ENCODE measurements at places on chromosomes 11 and 22. TPM values are rescaled to one million over a fixed set of nuclear protein-coding genes. Genes with fewer than 3 reads are reported as not detected.

DNA sequence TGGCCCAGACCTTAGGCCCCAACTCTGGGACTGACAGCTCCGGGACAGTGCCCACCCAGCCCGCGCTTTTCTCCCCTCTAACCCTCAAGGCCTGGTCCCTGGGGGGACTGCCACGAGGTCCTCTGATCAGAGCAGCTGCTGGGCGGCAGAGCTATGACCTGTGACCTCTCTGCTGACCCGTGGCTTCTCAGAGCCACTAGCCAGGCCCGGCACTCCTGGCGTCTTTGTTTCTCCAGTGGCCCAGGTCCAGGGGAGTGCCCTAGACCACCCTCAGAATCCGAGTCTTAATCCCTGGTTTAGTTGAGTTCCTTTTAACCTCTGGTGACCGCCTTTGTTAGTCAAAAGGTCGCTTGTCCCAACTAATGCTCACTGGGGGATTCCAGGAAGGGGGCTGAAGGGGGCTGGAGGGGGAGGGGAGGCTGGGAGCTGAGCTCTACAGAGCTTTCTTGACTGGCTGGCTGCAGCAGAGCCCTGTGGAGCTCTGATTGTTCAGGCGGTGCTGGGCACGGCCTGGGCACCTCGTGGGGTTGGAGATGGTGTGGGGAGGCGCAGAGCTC is 1.2 kb downstream of the FBLN1 start:
- DNase-seq = no peak

DNA sequence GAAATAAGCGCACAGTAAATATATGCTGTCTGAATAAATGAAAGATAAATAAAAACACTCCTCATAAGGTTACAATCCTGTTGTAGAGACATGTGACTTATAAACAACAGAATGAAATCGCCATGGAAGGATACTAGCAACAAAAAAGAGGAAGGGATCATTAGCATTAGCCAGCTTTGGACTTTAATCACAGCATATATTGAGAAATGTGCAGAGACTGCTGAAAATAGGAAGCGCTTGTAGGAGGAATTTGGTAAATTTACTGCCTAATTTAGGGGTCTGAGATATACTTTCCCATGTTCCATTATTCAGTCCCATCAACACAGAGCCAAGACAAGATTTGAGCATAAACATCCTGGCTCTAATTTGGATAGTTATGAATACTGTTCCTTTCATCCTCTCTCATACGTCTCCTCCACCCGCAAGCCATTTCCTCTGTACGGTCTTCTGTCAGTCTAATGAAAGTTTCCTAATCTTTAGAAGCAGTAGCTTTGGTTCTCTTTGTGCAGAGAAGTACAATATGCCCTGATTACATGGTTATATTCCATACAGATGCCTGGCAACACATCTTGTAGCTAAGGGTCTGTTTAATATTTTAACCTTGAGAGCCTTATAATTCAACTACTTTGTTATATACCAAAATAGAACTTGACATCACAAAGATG is 37.1 kb upstream of the AKIP1 start:
- DNase-seq = no peak

DNA sequence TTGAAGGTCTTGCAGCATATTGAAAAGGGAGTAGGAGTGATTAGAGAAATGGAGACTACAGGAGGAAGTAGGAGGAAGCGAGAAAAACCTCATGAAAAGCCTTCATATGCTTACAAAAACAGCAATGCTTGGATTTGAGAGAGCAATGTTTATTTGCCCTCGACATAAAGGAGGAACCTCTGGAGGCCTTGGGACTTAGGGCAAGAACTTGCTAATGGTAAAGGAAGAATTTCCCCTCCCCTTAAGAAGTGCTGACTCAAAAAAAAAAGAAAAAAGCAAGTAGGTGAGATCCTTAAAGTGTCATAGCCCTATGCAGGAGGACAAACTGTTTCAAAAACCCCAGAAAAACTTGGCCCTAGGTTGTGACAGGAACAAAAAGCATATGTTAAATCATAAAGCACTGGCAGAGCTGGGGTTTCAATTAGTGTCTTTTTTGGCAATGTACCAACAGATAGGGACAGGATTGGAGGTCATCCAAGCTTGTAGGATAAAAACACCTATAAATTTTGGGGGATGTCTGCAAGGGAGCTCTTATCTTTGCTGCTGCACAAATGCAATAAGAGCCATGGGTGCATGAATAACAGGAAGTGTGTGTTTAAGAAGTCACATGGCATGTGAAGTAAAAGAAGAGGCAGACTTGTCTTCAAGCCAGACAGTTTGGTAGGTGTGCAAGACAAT is 4.9 kb downstream of the GLYAT start:
- no peak for DNase-seq

The NXPE4 gene
- not detected for total RNA-seq

GRCh38 chr11:114016986-114017385 is 42.1 kb downstream of the HTR3A start:
- no peak for DNase-seq

The POU2F3 gene
- not detected for total RNA-seq

The CALCB gene
- total RNA-seq = not detected

Measured in HFFc6 (cell line).